GM18507 (cell line): ENCODE measurements at places on chromosomes 4 and X.

GRCh38 chrX:103483720-103484119 lies 35.6 kb downstream of the RAB40A start:
- DNase-seq = no peak

DNA sequence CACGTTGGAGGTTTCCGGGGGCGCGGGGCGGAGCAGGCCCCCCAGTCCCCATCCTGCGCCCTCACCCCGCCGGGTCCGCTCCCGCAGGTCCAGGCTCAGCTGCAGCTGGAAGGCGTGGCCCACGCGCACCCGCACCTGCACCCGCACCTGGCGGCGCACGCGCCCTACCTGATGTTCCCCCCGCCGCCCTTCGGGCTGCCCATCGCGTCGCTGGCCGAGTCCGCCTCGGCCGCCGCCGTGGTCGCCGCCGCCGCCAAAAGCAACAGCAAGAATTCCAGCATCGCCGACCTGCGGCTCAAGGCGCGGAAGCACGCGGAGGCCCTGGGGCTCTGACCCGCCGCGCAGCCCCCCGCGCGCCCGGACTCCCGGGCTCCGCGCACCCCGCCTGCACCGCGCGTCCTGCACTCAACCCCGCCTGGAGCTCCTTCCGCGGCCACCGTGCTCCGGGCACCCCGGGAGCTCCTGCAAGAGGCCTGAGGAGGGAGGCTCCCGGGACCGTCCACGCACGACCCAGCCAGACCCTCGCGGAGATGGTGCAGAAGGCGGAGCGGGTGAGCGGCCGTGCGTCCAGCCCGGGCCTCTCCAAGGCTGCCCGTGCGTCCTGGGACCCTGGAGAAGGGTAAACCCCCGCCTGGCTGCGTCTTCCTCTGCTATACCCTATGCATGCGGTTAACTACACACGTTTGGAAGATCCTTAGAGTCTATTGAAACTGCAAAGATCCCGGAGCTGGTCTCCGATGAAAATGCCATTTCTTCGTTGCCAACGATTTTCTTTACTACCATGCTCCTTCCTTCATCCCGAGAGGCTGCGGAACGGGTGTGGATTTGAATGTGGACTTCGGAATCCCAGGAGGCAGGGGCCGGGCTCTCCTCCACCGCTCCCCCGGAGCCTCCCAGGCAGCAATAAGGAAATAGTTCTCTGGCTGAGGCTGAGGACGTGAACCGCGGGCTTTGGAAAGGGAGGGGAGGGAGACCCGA lies 14.0 kb downstream of the SHOX start:
- DNase-seq = no peak

- no peak for DNase-seq
These were observed 61.3 kb downstream of the MTHFD2L start for GRCh38 chr4:74219240-74219639.

GRCh38 chr4:173319696-173320095 lies 14.5 kb downstream of the HMGB2 start:
- DNase-seq = no peak

DNA sequence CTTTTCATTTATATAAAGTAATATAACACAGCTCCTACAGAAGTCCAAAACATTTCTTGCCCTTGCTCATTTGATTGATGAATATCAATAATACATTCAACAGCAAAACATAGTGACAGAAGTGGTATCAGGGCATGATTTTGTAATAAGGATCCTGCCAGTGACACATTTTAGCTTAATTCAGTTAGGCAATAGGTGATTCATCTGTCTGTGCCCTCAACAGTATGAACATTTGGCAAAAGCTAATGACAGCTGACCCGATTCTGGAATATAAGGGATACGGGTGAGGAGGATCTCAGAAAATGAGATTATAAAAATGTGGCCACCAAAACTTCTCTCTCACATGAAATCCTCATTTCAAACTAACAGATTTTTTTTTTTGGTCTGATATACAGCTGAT lies 294.0 kb downstream of the CAMK2D start:
- no peak for DNase-seq

- no peak for DNase-seq
These were observed 509.8 kb downstream of the CENPC start for GRCh38 chr4:67035501-67035900.

DNA sequence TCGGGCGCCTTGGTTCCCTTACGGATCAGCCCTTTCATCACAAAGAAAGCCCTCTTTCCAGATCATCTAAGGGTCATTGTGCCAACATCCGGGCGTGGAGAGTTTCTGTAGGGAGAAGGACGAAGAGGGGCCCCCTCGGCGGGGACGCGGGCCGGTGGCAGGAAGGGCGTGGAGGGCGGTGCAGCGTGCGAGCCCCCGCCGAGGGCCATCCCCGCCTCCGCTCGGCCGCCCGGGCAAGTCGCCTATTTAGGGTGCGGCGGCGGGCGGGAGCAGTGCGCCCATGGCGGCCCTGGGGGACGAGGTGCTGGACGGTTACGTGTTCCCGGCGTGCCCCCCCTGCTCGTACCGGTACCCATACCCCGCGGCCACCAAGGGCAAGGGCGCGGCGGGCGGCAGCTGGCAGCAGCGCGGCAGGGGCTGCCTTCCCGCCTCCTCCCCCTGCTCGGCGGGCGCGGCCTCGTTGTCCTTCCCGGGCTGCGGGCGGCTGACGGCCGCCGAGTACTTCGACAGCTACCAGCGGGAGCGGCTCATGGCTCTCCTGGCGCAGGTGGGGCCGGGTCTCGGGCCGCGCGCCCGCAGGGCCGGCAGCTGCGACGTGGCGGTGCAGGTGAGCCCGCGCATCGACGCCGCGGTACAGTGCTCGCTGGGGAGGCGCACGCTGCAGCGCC lies at the start of gene ZAR1:
TSS of gene ZAR1 (plus strand) at position 241 of the 668 bp plus-strand sequence. CDS start at position 281, 40 bp downstream.
- no peak for DNase-seq

- DNase-seq = no peak
These were observed 22.9 kb upstream of the COX7B2 start for GRCh38 chr4:46931981-46932380.

DNA sequence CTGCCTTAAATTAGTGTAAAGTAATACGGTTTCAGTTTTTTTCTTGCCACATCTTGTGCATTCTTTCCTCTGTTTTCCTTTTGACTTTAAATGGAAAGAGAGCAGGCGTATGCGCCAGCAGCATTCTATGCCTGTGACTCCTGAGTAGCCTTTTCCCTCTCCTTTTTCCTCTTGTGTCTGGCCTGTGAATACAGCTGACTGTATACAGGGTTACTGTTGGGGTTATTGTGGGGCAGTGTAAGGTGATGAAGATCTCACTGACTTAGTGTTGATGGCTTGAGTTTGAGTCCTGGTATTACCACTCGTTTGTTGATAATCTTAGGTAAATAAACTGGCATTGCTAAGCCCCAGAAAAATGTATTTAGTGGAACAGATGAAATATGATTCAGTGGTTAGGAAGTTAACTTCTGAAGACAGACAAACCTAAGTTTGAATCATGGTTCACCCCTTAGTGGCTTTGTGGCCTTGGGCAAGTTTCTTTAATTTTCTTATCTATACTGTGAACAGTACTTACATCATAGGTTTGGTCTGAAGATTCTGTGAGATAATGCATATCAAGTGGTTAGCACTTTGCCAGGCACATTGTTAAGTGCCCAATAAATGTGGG lies 105.1 kb downstream of the FNIP2 start:
- no peak for DNase-seq

- no peak for DNase-seq
These were observed 3.3 kb downstream of the RADX start for GRCh38 chrX:106615041-106615440.

- no peak for DNase-seq
These were observed 47.9 kb upstream of the QRFPR start for GRCh38 chr4:121428721-121429120.

GRCh38 chr4:26139310-26139924 lies 181.4 kb upstream of the RBPJ start:
- DNase-seq = no peak

DNA sequence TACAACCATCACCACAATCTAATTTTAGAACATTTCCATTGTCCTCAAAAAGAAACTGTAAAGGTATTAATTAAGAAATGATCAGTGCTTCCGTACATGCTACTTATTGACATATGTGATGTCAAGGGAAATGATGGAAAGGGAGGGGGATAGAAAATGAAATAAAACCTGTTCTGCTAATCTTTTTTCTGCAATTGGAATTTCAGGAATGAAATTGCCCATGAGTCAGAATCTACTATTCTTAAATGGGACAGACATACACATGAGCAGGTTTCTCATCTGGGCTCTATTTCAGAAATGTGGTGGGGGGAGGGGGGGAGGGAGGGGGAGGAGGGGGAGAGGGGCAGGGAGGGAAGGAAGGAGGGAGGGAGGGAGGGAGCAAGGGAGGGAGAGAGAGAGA lies 91.0 kb downstream of the SHROOM4 start:
- DNase-seq = no peak

DNA sequence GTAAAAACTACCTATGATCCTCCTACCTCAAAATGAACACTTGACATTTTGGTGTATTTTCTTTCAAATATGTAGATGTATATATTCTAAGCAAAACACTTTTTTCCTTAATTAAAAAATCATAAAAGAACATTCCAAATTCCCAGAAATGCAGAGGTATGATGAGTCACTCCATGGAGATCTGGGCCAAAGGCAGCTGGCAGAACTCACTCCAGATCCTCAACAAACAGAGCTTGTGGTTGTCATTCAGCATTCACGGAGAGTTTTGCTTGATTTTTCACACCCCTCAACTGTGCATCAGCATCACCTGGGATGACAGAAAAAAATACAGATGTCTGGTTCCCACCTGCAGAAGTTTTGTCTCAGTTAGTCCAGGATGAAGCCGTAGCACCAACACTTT lies 144.6 kb downstream of the KIT start:
- no peak for DNase-seq

- DNase-seq = no peak
These were observed 39.8 kb upstream of the ATOH1 start for GRCh38 chr4:93788712-93789111.

- DNase-seq = no peak
These were observed 59.7 kb downstream of the LRRC66 start for GRCh38 chr4:51960486-51960885.

- DNase-seq = no peak
These were observed 50.4 kb downstream of the CCDC160 start for GRCh38 chrX:134287346-134287745.

DNA sequence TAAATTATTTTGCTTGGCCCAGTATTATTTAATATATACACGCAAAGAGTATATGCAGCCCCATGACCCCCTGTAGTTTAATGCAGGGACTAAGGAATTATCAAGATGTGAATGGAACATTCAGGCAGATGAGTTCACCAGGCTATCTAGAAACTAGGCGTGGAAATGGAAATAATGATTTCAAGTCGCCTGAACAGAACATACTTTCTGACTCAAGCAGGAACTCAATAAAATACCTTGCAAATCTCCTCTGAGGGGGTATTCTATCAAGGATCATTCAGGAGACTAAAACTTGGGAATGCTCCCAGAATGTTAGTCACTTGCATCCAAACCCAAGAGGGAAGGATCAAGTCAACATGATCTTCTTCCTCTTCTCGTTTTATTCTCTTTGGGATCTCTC lies 59.6 kb upstream of the RASSF6 start:
- DNase-seq = no peak

DNA sequence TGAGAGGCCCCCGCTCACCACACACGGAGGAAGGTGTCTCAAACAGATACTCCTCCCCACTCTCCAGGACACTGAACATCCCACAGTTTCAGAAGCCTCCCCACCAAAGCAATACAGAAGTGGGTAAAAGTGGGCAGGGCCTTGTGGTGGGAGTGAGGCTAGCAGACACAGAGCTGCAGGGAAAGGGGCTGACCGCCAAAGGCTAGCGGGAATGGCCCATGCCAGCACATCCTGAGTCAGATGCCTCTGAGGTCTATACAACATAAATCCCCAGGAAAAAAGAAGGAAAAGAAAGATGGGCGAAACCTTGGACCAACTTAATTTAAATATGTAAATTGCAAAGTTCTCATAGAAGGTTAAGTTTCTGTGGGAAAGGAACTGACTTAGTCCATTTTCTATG lies 21.9 kb upstream of the ARHGAP10 start:
- DNase-seq = no peak

DNA sequence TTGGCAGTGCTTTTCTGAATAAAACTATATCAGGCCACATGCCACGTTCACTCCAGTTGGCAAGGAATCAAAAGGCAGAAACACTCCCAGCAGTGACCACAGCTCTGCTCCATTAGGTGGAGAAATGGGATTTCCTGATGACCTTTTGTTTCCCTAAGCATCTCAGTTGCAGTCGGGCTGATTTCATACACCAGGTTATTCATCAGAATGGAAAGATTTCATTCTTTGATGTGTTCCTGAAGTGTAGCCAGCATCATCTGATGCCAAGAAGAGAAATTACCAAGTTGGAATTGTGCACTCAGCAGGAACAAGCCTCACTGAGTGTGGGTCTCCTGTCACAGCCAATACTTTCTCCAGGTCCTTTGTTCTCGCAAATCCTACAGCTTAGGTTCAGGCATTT lies 193.7 kb downstream of the SPATA18 start:
- no peak for DNase-seq

DNA sequence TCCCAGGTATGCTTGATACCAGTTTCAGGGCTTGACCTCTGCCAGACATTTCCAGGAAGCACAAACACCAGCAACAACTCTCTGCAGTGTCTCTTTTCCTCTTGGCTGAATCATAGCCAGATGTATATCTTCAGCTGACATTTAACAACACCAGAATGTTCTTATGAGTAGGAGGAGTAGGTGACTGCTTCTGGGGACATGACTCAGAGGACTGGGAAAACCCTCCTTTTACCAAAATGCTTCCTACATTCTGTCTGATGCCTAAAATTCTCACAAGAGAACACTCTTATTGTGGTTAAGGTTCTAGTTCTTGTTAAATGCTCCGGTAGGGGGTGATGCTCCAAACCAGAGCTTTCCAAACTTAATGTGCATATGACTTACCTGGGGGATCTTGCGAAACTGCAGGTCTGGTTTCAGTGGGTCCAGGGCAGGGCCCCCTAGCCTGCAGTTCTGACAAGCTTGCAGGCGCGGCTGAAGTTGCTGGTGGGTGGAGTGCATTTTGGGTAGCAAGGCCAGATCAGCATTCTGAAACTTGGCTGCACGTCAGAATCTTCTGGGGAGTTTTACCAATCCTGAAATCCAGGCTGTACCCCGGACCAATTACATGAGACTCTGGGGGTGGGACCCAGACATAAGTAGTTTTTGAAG lies 329.3 kb upstream of the RPS6KA3 start:
- no peak for DNase-seq

- no peak for DNase-seq
These were observed 43.2 kb downstream of the LRBA start for GRCh38 chr4:150971901-150972300.

DNA sequence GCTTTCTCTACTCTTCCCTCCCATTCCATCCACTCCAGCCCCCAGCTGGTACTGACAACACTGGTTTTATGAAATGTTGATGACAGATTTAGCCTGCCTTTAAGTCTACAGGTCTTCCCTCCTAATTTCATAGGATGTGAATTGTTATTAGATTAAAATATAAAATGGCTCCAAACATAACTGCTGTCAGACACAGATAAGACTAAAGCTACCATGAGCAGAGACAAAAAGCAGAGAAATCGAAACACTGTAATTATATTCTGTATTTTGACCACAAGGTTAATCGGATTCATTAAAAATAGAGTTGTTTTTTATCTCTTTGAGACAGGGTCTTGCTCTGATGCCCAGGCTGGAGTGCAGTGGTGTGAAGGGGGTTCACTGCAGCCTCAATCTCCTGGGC lies 28.3 kb downstream of the SEC24D start:
- no peak for DNase-seq

GRCh38 chrX:81229229-81229628 lies 27.3 kb downstream of the SH3BGRL start:
- no peak for DNase-seq

- no peak for DNase-seq
These were observed 13.3 kb downstream of the MPP1 start for GRCh38 chrX:154791939-154792338.

- DNase-seq = no peak
These were observed 124.6 kb downstream of the HUWE1 start for GRCh38 chrX:53561912-53562311.
